ENCODE measurements at places on chromosomes 7 and 10.

GRCh38 chr7:7183838-7184463, 1.6 kb downstream of the C1GALT1 start:
- DNase-seq = no peak

GRCh38 chr7:130444234-130444633, 3.4 kb upstream of the CEP41 start:
- no peak for DNase-seq

DNA sequence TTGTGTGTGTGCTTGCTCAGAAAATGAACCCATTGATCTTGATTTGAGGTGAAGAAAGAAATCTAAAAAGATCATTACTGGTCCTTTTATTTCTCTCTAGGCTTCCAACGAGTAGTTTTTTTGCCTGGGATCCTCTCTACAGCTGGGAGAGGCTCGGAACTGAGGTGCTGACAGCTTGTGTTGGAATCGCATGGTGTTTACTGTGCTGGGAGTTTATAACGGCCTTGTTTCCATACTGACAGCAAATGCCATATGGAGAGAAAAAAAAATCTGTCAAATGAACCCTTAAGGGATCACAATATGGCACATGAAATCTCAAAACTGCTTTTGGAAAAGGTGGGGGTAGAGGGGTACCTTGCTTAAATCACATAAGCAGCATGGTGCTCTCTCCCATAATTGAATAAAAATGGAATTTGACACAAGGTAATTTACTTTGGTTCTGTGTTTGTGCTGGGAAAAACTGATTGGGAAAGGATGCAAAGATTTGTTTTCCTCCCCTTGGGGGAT, 165.0 kb downstream of the RGS10 start:
- no peak for DNase-seq

- no peak for DNase-seq
Observed at GRCh38 chr7:93937818-93938217, 16.3 kb downstream of the GNG11 start.

DNA sequence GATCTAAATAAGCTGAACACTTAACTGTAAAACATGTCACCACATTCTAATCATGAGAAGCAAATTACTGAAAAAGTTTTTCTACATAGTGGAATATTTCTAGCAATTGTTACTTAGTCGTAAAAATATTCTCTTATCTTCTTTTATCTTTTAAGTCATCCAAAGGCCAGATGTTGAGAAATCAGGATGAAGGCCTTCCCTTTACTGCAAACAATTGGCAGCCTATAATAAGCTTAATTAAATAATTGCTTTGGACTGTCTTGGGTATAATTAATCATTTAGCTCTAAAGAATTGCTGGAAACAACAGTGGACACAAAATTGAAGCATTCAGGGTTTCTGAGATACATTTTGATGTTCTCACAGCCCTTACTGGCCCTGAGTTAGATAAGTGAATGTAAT, 226.5 kb downstream of the FANK1 start:
- no peak for DNase-seq

- DNase-seq = no peak
Observed at GRCh38 chr10:87759551-87759950, 58.5 kb downstream of the ATAD1 start.

- no peak for DNase-seq
Observed at GRCh38 chr10:43679509-43679908, 30.8 kb upstream of the ZNF32 start.

DNA sequence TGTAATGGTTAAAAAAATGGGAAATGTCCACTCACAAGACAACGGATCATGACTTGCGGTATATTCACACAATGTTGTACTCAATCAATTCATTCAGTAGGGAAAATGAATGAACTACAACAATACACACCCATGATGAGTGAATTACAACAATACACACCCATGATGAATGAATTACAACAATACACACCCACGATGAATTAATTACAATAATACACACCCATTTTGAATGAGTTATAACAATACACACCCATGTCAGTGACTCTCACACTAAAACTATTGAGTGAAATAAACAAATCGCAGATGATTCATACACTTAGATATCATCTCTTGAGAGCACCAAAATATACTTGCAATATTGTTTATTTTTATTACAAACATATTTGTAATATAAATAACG, 174.6 kb downstream of the FRMD4A start:
- DNase-seq = no peak

DNA sequence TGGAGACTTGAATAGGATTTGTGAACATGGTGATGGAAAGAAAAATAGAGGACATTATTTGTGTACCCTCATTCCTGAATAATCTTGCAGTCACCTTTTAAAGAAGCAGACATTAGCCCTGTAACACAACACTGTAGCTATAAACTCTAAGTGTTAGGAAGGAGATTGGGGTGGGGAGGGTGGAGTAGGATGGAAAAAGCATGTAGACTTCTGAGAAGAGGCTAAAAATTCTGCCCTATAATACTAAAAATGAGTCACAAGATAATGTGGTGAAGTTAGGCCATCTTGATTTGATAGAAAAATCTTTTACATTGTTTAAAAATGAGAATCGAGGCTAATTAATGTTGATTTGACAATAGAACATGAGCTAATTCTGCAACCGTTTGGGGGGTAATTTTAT, 128.8 kb downstream of the LCOR start:
- no peak for DNase-seq

DNA sequence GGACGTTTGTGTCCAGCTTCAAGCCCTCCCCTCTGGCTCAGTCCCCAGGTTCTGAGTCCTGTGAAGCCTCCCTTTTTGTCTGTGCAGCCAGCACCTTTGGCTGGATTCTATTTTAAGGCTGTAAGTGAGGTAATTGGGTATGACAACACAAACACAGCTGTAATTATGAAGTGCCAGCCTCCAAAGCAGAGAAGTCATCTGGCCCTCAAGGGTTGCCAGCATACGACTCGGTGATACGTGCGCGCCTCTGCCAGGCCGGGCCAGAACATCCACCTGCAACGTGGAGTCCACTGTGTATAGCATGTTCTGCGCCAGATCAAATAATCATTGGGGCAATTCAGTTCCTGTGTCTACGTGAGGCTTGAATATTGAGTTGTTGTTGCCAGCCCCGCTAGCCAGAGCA, 6.7 kb upstream of the FAM180A start:
- DNase-seq = no peak

GRCh38 chr10:112615269-112615668, 168.3 kb downstream of the VTI1A start:
- DNase-seq = no peak
